ENCODE measurements at places on chromosomes 16 and 17.

GRCh38 chr16:57648581-57649442 lies 19.3 kb upstream of the ADGRG3 start:
- DNase-seq = peak; percentile 56

- DNase-seq = no peak
These were observed 135.5 kb downstream of the IRF8 start for GRCh38 chr16:86034421-86034919.

DNA sequence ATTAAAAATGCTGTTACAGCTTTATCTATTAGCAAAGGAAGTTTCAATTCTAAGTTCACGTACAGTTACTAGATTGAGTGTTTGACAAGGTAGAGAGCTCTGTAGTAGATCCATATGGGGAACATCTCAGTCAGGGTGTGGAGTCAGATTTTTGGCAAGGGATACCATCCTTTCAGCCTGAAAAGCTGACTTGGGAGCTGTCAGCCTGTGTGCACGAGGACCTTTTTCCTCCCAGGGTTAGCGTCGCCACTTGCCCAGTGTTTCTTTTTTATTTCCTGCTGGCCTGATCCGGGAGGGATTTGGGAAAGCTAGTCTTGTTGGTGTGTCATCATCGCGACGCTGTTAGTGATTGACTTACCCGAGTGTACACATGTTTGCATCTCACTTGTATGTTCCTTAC lies 29.5 kb downstream of the WWOX start:
- no peak for DNase-seq

- DNase-seq = no peak
These were observed 64.2 kb downstream of the GNA13 start for GRCh38 chr17:64992325-64992802.

- DNase-seq = no peak
These were observed 70.7 kb downstream of the CLEC16A start for GRCh38 chr16:11015076-11015475.

DNA sequence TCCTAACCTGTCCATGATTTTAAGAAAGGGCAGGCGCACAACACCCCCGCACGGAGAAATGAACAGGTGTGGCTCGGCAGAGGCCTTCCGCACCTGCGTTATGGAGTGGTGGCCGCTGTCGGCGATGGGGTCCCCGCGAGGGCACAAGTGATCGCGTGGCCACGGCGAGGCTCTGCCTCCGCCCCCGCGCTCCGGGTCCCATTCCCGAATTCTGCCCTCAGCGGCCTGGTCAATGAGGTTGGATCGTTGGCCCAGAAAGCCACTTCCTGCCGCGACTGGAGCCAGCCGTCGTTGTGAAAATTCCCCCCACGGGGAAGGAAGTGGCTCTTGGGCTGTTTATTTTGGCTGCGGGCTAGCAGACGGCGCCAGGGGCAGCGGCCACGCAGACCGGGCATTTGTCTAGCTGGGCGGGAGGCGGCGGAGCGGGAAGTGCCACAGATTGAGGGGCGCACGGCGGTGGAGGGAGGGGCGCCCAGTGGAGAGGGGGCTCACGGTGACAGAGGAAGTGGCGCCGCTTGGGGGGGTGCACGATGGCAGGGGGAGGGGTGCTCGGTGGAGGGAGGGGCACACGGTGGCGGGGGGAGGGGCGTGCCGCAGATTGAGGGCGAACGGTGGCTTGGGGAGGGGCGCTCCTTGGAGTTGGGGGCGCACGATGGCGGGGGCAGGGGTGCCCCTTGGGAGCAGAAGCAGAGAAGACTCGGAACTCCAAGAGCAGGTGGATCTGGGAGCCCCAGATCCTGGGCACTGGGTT lies 25.0 kb downstream of the MRC2 start:
- no peak for DNase-seq

DNA sequence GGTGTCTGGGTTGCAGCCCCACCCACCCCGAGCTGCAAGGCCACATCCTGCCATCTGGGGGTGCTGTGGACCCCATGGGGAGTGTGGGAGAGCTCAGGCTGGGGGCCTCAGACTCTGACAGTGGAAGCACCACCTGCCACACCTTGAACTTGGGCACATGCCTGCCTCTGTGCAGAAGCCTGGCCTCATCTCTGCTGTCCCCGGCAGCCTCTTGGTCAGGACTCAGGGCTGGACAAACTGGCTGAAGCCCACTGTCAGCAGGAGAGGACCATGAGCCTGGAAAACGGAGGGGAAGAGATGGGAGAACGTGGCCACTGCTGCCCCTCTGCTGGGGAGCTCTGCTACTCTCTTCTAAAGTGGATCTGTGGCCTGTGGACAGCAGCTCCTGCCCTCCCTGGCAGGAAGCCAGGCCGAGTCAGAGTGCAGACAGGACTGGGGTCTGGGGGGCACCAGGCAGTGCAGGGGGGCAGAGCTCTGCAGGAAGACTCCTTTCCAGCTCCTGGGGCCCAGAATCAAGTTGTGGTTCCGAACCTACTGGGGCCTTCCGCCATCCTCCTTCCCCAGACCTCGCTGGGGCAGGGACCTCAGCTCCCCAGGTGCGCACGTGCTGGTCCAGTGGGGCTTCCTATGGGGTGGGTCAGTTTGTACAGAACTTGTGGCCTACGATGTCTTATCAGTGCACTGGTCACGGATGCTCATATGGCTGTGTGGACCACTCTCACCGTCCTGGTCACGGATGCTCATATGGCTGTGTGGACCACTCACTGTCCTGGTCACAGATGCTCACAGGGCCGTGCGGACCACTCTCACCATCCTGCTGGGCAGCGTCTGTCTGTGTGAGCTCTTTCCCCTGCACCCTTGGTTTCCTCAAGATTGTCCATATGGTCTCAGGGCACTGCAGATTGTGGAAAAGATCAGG lies 207.7 kb downstream of the LAT start:
- no peak for DNase-seq

DNA sequence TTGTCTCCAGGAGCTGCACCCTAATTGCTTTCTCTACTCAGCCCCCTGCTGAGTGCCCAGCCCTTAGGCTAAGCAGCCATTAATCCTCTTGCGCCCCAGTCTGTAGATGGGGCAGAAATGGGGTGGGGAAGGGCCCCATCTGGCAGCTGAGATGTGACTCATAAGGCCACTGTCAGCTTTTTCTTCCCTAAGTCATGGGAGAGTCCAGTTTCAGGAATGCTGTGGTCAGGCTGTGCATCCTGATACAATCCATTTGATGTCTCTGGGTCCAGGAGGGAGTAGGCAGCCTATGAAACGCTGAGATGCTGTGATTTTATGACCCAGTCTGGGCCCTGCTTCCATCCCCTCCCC lies 12.3 kb downstream of the PLXDC1 start:
- DNase-seq = peak; percentile 62

DNA sequence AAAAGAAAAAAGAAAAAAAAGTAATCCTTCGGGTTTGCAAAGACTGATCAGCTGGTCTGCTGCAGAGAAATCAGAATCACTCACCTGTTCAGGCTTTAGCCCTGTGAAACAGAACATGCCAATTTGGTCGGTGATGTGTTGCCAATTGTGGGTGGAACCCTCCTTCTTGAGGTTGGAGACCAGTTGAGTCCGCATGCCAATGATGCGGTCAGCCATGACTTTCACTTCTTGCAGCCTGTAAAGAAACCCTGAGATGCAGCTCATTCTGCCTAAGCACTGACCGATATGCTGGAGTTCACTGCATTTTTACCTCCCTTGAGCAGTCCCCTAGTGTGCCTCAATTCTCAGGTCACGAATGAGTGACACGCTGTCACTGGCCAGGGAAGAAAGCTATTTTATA lies 24.8 kb upstream of the SLC38A7 start:
- no peak for DNase-seq

DNA sequence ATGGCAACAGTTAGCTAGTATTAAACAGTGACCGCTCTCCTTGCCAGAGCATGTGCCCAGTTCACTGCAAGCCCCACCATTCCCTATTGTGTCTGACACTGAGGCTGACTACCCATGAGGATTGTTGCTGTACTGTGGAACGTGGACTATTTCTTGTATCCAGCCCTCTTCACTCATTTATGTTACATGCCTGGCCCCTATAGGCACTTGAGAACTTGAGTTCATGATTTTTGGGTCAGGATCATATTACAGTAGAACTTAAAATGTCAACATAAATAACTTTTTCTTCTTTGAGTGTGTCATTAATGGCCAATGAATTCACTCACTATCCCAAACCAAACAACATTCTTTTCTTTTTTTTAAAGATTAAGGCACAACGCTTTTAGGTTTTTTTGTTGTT lies 55.7 kb downstream of the LYRM1 start:
- DNase-seq = no peak

GRCh38 chr17:14211801-14212200 lies 24.9 kb downstream of the CDRT15 start:
- DNase-seq = no peak

GRCh38 chr17:57507828-57508227 lies 237.3 kb downstream of the CCDC182 start:
- no peak for DNase-seq

- no peak for DNase-seq
These were observed 14.0 kb upstream of the BAIAP2 start for GRCh38 chr17:81020767-81021497.

DNA sequence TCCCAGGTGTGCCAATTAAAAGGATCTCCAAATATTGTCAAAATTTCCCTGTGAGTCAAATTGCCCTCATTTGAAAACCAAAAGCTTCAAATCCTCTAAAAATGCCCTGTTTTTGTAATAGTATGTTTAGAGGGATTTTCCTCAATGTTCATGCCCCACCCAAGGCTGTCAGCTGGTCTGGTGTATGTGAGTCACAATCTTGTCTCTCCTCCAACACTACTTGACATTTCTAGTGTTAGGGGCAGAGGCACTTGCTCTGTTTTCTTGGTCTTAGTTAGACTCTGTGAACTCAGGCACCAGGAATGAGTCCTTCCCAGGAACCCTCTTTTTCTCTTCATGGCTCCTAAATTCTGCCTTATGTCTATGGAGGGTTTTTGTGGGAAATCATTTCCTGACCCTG lies 634.8 kb downstream of the KCNJ2 start:
- no peak for DNase-seq

Measured in HS-5 (cell line).